ENCODE measurements at places on chromosomes 5 and 9.

- no peak for DNase-seq
These were observed 16.1 kb upstream of the FAM120A start for GRCh38 chr9:93435386-93435785.

DNA sequence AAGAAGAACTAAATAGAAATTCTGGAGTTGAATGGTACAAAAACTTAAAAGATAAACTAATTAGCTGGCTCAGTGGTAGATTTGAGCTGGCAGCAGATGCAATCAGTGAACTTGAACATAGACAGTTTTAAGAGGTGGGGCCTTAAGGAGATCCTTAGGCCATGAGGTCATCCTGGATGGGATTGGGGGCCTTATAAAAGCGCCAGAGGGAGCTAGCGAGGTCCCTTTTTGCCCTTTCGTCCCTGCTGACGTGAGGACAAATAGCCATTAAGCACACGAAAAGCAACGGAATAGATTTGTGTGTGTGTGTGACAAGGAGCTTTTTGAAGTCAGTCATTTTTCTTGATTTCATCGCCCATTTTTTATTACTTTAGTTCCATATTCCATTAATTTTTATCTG lies 83.3 kb downstream of the ZNF354C start:
- DNase-seq: no peak

- DNase-seq: no peak
These were observed 61.1 kb upstream of the SAP30L start for GRCh38 chr5:154384480-154385235.

GRCh38 chr9:87137718-87138117 lies 190.4 kb upstream of the GAS1 start:
- DNase-seq: no peak

DNA sequence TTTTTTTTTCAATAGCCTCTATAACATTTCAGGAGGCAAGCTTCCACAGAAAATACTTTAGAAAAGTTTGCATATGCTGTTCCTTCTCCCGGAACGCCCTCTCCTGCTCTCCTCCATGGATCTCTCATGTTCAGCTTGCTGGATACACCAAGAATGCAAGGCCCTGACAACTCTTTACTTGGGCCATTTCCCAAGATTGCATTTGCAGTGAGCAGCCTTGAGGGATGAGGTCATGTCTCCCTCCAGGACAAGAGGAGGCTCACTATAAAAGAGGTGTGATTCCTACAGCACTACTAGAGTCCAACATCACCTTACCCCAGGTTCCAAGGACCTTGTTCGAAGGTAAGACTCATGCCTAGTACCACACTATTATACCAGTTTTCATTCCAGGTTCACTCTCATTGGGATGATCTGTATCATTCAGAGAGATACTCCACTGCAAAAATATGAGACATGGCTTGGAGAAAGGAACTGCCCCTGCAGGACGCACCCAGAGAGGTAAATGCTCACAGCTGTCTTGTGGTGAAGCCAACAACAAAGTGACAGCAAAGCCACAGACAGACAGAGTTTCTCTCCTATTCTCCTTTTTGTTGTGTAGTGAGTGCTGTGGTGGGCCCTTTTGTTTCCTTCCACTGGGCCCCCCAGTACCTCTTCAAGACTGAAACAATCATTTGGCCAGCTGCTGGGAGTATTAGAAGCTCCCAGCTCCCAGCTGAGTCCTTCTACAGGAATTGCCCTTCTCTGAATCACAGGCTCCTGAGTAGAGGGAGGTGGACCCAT lies 151.7 kb upstream of the ZNF366 start:
- no peak for DNase-seq

DNA sequence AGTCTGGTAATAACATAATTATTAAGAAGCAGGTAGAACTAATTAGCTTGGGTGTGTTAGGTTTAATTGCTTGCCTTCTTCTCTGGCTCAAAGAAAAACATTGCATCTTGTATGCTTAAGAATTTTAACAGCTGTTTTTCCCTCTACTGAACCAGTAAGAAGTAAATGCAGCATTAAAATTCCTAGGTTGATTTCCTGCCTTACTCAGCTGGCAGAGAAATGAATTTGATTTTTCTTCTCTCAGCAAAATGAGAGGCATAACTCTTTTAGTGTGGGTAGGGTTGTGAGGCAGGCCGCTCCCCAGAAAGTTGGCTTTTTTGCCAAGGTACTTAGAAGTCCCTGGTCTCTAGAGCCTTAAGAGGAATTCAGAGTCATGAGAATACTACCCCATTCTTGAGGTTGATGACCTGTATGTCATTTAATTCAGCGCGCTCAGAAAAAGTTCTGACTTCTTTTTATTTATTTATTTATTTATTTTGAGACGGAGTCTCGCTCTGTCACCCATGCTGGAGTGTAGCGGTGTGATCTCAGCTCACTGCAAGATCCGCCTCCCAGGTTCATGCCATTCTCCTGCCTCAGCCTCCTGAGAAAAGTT lies 302.6 kb downstream of the ARHGEF28 start:
- DNase-seq: no peak

GRCh38 chr5:39755986-39756385 lies 331.2 kb upstream of the DAB2 start:
- no peak for DNase-seq

- DNase-seq: peak; percentile 94
These were observed 45.4 kb downstream of the ANXA2R start for GRCh38 chr5:42994555-42995359.

GRCh38 chr5:141825241-141825671 lies 53.0 kb downstream of the PCDH1 start:
- no peak for DNase-seq

DNA sequence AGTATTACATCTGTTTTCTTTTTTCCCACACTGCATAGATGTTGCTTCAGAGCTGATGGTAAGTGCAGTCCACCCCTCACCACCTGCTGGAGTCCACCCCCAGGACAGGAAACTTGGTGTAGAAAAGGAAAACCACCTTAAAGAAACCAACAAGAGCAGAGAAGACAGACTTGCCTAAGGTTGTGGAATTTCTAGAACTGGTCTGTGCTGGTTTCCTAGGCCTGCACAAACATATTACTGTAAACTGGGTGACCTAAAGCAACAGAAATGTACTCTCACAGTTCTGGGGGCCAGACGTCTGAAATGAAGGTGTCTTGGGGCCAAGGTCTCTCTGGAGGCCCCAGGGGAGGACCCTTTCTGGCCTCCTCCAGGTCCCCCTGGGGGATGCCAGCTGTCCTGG lies 293.4 kb upstream of the IRX1 start:
- DNase-seq: no peak

- DNase-seq: no peak
These were observed 546.4 kb downstream of the EFNA5 start for GRCh38 chr5:107124376-107124775.
